ENCODE measurements at places on chromosomes 6 and 20.

- DNase-seq, result no peak
Measured at GRCh38 chr6:64257586-64257985, 622.0 kb downstream of the PHF3 start.

- no peak for DNase-seq
Measured at GRCh38 chr6:4403023-4403752, 267.8 kb upstream of the ECI2 start.

DNA sequence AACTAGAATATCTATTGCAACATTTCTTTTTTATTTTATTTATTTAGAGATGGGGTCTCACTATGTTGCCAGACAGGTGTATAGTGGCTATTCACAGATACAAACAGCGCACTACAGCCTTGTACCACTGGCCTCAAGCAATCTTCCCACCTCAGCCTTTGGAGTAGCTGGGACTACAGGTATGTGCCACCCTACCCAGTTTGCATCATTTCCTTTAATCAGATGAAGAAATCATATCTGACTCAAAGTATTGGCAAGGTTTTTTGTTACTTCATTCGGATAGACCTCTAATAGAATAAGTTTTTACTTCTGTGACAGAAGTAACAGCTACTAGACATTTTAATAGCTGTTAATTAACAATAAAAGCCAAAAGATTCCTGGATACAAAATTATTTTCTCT is 153.9 kb downstream of the CDK19 start:
- no peak for DNase-seq

GRCh38 chr6:155523821-155524651 is 68.4 kb upstream of the NOX3 start:
- DNase-seq, result peak; percentile 74

DNA sequence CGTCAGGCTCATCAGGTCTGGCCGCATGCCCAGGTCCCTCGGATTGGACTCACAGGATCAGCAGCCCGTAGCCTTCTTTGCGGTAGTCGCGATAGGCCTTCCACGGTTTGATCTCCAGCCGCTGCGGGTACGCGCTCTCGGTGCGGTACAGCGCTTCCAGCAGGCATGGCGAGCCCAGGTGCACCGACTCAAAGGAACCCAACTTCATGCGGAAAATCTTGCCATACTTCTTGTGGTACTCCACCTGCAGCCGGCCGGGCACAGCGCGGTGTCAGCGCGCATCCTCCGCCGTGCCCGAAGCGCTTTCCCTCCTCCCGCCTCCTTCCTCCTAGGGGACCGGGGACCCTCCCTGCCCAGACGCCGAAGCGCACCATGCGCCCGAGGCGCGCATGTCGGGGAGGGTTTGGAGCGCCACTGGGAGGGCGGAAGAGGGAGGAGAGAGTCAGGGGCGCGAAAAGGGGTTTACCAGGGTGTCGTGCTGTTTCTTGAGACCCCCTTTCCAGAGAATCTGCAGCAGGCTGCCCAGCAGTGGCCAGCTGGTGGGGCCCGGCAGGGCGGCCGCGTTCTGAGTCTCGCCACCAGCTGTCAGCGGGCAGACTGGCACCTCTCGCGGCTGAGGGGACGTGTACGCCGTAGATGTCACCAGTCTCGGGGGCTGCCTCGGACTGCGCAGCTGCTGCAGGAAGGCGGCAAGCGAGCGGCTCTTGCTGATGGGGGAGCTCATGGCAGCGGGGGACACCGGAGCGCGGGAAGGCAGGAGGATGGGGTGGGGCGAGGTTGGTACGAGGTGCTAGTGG is 732 bp downstream of the CYP24A1 start:
- DNase-seq, result peak; percentile 26

- no peak for DNase-seq
Measured at GRCh38 chr6:30013291-30013922, 47.7 kb upstream of the POLR1H start.

DNA sequence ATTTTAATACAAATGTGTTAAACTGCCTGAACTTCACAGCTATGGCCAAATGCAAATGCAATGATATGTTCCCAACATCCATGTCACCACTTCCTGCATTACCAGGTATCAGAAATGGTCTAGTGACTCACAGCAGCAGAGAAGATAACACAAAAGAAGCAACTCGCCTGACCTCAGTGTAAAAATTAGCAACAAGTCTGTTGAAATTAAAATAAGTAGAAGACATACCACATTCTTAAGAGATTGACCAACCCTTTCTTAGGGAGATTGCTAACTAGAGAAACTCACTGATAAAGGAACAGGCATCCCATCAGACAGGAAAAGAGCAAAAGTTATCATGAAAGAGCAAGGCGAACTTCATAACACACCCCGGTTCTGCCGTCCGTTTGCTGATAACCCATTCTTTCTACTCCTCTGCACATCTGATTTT is 45.1 kb downstream of the RNASET2 start:
- DNase-seq, result no peak

GRCh38 chr6:17169291-17169690 is 67.4 kb downstream of the STMND1 start:
- peak; percentile 45 for DNase-seq

All from iris pigment epithelial cell (primary cell).